Activated CD4-positive, CD25-positive, alpha-beta regulatory T cell treated with anti-CD3 and anti-CD28 coated beads, Interleukin-2, amount 50 U/mL, for 16 hours (primary cell): ENCODE measurements at places on chromosomes 3 and 15.

GRCh38 chr3:135581806-135582205 lies 383.7 kb upstream of the PPP2R3A start:
- no peak for DNase-seq

GRCh38 chr3:17030438-17030837 lies 145.7 kb downstream of the PLCL2 start:
- DNase-seq: no peak

GRCh38 chr3:77338195-77338594 lies 298.3 kb downstream of the ROBO2 start:
- no peak for DNase-seq

GRCh38 chr15:77825252-77825542 lies 192.5 kb upstream of the LINGO1 start:
- DNase-seq: no peak

DNA sequence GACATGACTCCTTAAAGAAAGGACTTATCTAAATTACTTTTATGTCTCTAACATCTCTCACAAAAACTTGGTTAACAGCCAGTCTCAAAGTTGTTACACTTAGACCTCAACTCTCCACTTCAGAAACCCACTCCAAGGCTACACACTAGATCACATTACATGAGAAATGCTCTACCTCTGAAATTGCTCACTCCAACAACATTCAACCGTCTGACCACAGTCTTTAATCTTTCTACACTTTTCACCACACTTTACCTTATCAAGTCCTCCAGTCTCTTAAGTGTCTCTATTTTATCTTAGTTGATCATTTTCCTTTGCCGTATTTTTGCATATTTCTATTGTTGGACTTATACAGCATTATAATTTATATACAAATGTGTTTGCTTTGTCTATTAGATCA lies 5.8 kb downstream of the SLC12A6 start:
- DNase-seq: no peak

DNA sequence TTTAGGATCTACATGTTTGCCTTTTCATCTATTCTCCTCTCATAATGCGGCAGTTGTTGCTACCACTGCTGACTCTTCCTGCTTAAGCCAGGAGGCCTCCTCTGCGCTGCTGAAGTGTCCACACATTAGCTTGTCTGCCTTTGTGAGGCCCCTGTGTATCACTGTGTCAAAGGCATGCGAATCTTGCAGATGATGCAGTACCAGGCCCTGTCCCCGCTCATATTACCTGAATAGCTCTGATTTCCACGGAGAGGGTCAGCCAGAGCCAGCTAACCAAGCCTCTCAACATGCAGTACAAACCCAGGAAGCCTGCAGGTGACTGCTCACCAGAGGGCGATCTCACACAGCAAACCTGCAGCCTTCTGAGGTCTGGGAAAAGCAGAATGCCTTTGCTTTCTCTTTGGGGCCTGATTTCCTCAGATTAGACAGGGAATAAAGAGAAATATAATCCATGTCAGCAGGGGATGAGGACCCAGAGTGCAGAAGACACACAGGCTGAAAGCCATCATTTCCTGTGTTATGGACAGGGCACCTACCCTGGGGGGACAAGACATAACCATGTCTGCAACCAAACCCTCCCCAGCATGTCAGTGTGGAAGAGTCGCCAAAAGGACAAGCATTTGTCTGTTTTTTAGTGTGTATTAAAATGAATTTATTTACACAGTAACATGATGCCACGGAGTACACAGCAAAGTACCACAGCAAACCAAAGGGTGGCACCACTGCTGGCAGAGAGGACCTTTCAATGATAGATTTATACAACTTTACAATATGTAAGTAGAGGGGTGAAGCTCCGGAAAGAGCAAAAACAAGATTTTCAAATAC lies 36.8 kb upstream of the TSPAN3 start:
- no peak for DNase-seq

DNA sequence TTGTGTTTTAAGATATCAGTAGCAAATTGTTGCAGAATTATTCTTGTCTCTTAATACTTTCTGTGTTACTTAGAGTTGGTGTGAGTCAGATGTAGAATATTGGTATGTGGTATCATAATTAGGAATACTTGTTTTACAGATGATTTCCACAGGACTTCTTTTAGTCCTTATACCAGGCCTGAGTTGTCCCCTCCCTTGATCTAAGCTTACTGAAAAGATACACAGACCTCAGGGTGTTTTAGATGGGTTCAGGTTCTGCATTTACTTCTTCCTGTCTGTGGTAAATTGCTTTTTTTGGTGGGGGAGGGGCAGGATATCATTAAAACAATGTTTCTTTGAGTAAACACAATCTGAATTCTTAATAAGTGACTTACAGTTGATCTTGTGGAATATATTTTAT lies 14.2 kb downstream of the DZIP3 start:
- no peak for DNase-seq

DNA sequence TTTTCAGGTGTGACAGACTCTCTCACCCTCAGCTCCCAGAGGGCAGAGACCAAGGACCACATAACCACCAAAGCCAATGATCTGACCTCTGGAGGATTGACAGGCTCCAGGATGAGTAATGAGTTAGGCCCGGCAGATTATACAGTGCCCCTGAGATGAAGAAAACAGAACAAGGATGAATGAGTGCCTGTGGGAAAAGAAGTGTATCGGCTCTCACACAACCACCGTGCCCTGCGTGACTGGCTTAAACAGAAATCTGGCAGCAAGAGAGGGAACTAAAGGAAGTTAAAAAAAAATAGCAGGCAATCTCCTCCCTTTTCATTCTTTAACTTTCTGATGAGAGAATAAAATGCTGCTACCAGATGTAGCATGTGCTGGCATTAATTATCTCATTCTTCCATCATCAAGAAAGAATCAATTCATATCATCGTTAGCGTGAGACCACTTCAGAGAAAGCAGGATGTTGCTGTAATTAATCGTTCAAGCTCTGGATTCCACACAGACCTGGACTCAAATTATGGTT lies 227.5 kb upstream of the COL8A1 start:
- DNase-seq: no peak

DNA sequence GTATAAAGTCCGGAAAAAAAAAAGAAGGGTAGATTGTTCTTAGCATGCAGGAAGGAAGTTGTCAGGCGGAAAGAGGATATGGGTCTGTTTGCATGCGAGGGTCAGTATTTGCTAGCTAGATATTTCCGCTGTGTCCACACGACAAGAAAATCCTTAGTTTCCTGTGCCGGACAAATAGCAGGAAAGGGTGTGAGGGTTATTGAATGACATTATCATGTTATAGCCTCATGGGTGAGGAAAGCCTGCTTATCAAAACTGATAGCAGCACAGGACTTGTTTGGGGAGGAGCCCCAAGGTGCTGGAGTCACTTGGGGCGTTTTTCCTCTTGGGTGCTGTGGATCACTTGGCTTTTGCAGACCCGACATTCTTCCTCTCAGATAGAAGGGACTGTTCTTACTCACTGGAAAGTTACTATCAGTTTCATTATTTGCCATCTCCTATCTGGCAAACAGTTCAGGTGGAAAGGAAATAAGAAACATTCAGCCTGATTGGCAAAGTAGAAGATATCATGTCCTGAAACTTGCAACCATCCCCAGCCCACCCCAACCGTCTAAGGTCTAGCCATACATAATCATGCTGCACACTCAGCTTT lies 127.2 kb upstream of the DPH6 start:
- DNase-seq: no peak

GRCh38 chr3:113105966-113106660 lies 105.2 kb upstream of the BOC start:
- no peak for DNase-seq

- no peak for DNase-seq
Observed at GRCh38 chr3:79586232-79586631, 181.6 kb downstream of the ROBO1 start.

DNA sequence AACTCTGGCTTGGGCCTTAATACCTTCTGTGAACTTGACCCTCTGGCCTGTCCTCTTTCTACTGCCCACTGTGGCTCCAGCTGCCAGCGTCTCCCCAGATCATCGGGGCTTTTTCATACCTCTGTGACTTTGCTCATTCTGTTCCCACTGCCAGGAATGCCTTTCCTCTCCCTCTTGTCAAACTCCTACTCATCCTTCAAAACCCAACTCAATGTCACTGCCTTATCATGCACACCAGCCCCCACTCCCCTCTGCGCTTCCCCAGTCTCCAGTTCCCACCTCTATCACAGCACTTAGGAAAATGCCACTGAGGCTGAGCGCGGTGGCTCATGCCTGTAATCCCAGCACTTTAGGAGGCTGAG lies 4.9 kb downstream of the ANPEP start:
- no peak for DNase-seq

GRCh38 chr15:60480149-60480548 lies 1.2 kb upstream of the ICE2 start:
- DNase-seq: no peak

DNA sequence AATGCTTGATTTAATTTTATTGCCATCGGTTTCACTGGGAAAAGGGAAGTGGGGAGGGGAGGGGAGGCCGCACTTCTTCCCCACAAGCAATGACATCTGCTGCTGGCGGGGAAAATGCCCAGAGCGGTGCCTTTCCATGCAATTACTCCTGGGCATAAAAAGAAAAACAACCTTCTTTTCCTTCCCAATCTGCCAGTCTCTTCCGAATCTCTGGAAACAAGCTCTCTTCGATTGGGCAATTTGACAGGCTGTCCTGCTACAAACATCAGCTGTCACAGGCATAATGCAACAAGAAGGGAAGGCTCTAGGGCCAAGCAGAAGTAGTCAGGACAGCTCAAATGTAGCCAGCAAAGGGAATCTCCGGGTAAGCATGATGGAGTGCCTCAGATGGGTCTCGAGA lies 93.4 kb upstream of the STRIT1 start:
- DNase-seq: no peak

DNA sequence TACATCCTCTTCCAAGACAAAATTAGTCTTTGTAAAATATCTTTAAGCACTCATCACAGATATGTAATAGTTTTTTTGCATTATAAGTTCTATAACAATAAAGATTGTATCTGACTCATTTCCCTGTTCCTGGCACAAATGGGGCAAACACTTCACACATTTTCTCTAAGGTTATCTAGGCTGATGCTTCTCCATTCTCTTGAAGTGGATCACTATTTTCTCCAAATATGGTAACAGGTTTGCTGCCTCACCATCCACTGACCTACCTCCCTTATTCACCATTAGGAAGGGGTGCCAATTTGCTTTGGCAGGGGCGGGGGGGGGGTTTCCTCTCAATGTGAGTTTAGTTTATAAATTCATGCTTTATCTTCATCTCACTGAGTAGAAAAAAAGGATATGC lies 767.7 kb upstream of the LMCD1 start:
- DNase-seq: no peak

DNA sequence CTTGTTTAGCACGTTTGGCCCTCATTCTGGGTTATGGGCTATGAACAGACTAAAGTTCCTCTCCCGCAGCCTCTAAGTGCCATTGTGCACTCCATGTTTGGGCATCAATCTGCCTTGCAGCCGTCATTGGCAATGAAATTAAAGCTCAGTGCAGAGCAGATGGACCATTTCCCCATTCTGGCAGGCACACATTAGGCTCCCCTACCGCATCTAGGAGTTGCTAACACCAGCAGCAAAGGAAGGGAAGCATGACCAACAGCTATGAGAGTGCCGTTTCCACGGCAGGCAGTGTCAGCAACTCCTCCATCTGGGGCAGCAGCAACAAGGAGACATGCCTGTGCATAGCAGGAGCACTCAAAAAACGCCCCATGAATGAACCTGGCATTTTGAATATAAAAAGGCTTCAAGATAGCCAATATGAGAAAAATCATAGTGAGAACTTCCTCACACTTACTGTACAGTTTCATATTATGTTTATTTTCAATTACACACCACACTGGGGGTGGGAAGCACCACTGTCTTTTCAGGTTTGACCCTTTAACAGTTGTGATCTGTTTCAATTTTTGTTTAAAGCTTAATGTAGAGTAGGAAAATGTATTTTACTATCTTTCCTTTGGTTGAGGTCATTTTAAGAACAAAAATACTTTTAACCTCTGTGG lies 218.7 kb downstream of the KCNMB2 start:
- no peak for DNase-seq

- DNase-seq: no peak
Observed at GRCh38 chr15:59524331-59524731, 86.3 kb downstream of the FAM81A start.

DNA sequence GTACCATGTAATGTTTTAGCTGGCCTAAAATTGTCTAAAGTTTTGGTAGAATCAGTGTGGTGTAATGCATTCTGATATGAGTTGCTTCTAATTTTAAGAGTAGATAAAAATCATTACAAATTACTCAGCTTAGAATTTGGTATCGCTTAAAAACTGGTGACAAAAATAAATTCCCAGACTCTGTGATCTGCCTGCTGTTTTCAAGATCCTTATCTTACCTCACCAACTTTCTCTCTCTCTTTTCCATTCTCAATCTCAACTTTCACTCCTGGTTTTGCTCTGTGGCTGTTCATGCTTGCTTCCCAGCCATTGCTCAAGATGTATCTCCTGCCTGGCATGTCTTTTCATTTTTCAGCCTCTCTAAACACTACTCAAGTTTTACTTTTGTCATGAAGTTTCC lies 45.7 kb downstream of the TCF12 start:
- DNase-seq: no peak

DNA sequence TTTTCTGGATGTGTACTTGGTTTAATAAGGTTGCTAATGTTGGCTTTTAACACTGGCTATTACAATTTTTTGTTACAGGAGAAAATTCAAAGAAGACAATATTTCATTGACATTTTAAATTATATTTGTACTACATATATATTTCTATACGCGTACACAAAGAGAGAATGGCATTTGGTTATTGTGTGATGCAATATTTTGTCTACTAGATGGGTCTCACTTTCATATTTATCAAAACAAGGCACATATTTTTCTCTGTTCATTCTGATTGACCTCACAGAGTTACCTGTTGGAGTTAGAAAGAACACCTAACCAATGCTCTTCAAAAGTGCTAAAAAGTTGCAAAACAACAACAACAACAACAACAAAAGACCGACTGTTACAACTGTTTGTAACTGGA lies 50.2 kb upstream of the VGLL3 start:
- no peak for DNase-seq

DNA sequence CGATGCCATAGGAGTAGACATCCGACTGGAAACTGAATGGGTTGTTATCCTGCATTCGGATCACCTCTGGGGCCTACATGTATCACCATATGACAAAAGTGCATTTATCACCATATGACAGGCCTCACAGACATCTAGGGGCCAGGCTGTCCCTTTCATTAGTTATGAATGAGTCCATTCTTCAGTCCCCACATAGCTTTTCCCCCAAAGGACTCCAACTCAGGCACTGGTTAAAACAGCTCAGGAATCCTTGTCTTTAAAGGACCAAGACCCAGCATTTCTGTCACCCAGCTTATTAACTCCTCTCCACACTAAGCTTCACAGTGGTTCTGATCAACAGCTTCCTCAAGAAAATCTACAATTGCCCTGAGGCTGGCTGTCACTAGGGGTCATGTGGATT lies 28.3 kb downstream of the MKRN2 start:
- no peak for DNase-seq
